ENCODE measurements at places on chromosomes 5 and 9. TPM values are rescaled to one million over a fixed set of nuclear protein-coding genes. Genes with fewer than 3 reads are reported as not detected.

Gene FAM200C
- total RNA-seq: 6.5 TPM

Gene CDH10
- total RNA-seq: not detected

Gene PCDHB4
- under 0.01 TPM for total RNA-seq

Gene PRRX2
- not detected for total RNA-seq

Gene PTGER4
- 56.5 TPM for total RNA-seq

Gene SPATA9
- not detected for total RNA-seq

Gene SPINK4
- not detected for total RNA-seq

All from epithelial cell of umbilical artery (primary cell).